ENCODE measurements at places on chromosomes 6 and 20.

GRCh38 chr6:37168811-37169495 is 999 bp upstream of the PIM1 start:
- peak; percentile 54 for DNase-seq

- DNase-seq, result no peak
Observed at GRCh38 chr6:129253727-129254126, 370.8 kb downstream of the LAMA2 start.

GRCh38 chr6:158642097-158642601 is 2.4 kb downstream of the DYNLT1 start:
- no peak for DNase-seq

DNA sequence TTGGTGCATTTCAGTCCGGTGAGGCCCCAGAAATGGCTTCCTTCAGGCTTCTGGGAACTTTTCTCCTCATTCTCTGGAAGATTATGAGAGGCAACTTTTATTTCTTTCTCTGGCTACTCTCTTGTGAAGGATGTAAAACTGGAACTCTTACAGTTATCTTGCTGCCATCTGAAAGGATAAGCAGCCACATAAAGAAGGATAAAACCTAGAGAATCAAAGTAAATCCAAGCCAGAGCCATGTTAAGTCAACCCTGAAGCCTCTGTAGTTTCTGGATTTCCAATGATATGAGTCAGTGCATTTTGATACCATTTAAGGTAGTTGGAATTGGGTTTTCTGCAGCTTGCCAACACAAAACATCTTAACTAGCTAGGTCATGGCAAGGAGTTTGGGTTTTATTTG is 123.6 kb downstream of the MEI4 start:
- DNase-seq, result no peak
